Stimulated activated CD4-positive, alpha-beta T cell treated with anti-CD3 and anti-CD28 coated beads, Interleukin-1b, Interleukin-23, amount 100 ng/mL, for 4 hours (primary cell): ENCODE measurements at places on chromosomes 4 and X.

- DNase-seq = no peak
These were observed 460.7 kb upstream of the CTSO start for GRCh38 chr4:156414406-156414805.

DNA sequence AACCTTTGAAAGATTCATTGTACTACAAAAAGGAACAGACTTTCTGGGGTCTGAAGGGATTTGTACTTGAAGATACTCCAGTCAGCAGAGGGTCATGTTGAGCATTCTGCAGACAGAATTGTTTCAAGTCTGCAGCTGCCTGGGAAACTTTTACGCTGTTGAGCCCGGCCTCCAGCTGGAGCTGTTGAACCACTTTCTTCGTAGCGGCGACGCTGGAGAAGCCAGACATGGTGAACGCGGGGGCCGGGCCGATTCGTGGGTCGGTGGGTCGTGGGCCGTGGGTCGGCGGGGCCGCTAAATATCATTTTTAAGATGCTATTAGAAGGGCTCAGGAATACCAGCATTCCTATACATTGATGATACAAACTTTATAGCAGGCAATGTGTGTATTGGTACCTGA is 12.0 kb upstream of the RTL9 start:
- no peak for DNase-seq

GRCh38 chr4:107246761-107247160 is 210.6 kb upstream of the DKK2 start:
- DNase-seq = no peak

DNA sequence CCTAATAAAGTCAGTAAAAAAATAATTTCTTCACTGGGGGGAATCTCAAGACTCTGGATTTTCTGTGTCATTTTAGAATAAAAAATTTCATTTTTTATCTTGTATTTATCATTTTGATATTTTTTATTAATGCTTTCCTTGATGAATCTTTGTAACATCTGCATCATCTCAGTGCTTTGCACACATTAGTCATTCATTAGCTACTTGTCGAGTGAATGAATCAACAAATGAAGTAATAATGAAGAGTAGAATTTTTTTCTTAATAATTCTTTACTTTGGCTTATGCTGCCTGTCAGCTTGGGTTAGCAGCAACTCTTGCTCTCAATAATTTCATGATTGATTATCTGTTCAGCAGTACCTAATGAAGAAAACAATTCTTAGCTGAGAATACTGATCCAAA is 530.8 kb downstream of the GRXCR1 start:
- DNase-seq = no peak

DNA sequence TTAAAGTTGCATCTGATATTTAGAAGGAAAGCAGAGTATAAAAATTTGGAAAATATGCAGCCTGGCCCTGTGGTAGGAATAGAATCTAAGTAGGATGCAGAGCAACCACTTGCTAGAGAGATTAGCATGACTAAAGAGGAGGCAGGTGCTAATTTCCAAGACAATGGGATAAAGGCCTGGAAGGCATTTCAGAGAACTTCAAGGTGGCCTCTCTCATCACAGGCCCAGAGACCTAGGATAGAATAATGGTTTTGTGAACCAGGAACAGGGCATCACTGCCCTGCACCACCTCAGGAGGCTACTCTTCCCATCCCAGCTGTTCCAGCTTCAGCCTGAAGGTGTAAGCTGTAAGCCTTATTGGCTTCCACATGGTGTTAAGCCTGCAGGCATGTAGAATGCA is 621.7 kb upstream of the HS3ST1 start:
- DNase-seq = no peak
